CD4-positive, alpha-beta T cell treated with Interleukin-6 at 100 ng/mL for 8 hours (primary cell): ENCODE measurements at places on chromosomes 11 and 22.

DNA sequence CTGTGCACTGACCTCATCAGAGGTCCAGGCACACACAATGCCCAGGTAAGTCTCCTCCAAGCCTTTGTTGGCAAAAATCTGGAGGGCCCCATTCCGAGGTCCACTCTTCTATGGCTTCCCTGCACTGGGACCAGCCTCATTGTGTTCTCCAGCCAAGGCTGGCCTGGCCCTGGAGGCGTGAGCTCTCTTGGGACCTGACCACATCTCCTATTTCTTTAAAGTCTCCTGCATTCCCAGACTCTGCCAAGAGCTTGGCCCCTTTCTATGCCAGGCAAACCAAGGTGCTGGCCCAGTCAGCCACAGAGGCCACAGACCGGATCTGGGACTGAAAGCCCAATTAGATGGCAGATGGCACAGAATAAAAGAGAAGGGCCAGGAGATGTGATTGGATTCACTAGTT is 55.1 kb downstream of the C11orf58 start:
- no peak for DNase-seq

GRCh38 chr11:70697701-70698100 is 299.4 kb downstream of the CTTN start:
- DNase-seq, result no peak

DNA sequence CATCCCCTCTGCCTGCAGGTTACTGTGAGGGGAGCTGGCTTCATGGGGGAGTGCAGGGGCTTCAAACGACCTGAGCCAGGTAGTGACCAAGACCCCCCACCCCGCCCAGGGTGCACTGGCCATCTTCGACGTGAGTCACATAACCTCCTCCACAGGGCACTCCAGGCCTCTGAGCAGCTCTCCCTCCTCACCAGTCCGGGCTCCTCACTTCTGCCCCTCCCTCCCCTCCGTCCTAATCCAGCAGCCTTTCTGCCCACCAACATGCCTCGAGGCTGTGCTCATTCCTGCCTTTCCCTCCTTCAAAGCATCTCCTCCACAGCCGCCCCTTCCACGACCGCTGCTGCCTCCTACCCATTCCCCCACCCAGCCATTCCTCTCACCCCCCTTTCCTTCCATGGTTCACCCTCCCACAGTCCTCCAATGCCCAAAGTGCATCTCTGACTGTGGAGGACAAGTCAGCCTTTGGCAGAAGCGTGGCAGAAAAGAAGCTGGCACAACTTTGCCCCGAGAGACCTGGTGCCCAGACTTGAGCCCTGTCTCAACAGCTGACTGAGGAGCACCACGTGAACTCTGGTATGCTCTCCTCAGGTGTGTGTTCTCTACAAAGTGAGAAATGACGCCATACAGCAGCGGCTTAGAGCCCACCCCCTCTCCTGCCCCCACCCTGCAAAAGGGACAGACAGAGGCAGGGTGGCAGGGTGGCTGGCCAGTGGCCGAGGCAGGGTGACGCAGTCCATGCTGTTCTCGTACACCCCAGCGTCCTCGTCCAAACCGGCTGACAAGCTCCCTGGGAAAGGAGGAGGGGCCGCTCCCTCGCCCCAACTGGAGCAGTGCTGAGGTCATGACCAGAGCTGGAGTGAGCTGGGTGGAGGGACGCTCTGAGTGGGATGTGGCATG is 30.4 kb downstream of the OPCML start:
- DNase-seq, result no peak

- DNase-seq, result no peak
Measured at GRCh38 chr11:119774172-119774763, 45.3 kb upstream of the NECTIN1 start.

GRCh38 chr11:128956401-128957201 is 13.9 kb upstream of the TP53AIP1 start:
- DNase-seq, result peak; percentile 21

GRCh38 chr11:124891373-124891861 is 6.2 kb downstream of the ROBO4 start:
- DNase-seq, result no peak

DNA sequence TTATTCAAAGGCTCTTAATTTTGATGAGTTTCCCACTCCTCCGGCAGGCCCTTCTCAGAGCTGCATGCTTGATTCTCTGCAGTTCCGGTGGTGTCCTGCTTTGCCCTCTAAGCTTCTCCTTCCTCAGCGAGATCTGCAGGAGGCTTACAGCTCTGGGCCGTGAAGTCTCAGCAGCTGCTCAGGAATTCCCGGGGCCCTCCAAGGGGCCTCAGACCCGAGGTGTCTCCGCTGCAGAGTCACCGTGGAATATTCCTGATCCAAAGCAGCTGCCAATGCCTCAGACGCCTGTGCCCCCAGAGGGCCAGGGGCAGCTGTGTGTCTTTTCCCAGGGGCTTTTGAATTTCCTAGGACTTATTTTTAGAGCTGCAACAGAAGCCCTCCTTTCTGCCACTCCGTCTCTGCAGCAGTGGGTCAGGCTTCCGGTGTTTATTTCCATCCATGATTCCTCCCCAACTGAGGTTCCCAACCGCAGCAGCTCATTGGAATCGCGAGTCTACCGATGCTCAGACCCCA is 37.2 kb downstream of the RPS6KA4 start:
- DNase-seq, result no peak

- peak; percentile 44 for DNase-seq
Measured at GRCh38 chr11:128830290-128831173, 36.6 kb downstream of the KCNJ1 start.

DNA sequence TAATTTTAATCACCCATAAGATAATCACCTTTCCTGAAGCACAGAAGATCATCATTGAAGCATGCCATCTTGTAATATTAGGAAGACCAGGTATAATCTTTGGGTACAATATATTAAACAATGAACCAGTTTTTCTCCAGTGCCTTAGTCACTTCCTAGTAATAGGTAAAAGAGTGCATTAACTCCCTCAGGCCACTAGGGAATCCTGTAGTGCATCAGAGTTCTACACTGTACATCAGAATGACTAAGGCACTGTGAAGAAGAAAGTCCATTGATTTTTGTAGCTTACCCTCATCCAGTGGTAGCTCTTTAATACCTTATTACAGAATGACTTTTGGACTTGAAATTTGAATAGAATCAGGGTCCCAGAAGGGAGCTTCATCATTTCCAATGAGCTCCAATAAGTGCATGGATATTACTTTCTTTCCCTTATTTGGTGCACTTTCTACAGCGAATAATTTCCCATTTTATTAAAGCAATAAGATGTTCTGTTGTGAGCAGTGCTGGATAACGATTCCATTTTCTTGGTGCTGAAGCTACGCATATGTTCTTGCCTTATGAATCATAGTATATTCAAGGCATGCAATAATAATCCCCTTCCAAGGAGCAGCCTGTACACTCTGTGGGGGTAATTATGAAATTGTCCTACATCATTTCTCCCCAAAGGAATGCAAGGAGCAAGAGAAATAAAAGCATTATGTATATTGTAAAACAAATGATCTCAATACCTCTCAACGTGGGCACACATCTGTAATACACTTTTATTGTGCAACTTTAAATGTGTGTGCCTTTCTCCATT is 4.7 kb downstream of the C11orf87 start:
- DNase-seq, result no peak

DNA sequence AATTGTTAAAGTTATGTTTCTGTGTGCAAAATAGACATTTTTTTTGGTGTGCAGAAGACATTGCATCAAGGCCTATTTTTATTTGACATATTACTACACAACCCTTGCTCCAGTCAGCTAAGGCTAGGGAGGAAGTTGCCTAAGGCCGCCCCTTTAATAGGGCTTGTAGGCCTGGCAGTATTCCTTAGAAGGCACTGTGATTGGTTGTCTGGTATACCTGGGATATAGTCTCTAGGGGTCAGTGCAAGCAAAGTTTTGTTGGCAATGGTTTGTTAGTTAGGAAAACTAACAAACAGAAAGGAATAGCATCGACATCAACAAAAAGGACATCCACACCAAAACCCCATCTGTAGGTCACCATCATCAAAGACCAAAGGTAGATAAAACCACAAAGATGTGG is 16.9 kb downstream of the CCDC15 start:
- DNase-seq, result no peak

DNA sequence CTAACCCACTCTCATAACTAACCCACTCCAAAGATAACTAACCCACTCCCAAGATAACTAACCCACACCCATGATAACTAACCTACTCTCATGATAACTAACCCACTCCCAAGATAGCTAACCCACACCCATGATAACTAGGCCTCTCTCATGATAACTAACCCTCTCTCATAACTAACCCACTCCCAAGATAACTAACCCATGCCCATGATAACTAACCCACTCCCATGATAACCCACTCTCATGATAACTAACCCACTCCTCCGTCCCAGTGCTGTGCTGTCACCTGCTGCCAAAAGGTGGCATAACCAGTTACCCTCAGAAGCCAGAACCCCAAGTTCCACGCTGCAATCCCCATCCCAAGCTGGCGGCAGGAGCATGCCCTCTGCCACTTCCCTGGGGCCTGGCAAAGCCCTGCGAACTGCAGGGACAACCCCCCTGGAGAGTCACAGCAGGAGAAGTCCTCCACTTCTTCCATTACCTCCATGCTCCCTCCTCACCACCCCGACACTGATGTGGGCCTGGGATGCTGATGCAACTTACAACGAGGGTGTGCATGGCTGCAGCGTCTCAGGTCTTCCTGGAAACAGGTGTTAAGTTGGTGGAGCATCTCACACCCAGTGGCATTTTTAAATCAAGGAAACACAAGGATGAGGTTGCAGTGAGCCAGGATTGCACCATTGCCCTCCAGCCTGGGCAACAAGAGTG is 30.8 kb upstream of the CELSR1 start:
- no peak for DNase-seq

DNA sequence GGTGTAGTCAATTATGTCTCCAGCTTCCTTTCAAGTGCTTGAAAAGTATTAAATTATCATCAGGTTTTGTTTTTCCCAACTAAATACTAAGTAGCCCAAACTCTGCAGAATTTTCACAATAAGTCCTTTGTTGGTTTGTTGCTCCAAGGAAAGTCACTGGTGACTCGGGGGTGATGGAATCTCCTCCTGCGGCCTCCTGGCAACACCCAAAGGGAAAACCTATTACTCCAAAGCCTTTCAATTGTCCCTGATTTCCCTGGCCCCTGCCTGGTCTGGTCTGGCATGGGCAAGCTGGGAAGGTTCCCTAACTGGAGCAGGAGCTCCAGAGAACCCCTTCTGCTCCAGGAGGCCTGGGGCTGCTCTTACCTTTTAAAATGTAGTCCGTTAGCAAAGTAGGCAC is 47.9 kb downstream of the FEZ1 start:
- DNase-seq, result no peak

DNA sequence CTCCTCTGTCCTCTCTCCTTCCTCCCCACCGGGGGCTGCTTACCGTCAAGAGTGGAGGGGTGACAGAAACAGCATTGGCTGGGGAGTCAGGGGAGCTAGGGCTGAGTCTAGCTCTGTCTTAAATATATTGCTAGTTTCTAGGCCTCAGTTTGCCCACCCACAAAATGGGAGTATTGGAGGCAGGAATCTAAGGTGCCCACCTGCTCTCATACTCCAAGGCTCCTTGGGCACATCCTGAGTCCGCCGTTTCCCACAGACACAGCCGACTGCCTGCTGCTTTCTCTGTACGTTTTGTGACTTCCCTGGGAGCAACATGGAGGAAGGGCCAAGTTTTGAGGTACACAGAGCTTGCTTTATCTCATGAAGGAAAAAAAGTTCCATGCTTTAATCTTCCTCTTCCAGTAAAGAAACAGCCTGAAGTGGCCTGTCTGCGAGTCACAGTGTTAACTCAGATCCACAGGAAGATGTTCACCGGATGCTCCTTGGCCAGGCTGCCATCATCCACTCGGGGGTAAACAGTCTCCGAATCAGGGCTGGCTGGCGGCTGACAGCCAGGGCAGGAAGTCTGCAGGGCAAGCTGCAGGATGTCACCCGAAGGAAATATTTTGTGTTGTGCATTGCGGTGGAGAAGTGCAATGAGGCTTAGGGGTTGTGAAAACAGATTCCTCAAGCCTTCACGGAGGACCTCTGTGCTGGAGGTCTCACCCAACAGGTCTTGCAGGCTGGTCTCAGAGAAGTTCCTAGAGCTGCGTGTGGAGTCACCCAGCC is 11.0 kb upstream of the CERK start:
- peak; percentile 84 for DNase-seq

DNA sequence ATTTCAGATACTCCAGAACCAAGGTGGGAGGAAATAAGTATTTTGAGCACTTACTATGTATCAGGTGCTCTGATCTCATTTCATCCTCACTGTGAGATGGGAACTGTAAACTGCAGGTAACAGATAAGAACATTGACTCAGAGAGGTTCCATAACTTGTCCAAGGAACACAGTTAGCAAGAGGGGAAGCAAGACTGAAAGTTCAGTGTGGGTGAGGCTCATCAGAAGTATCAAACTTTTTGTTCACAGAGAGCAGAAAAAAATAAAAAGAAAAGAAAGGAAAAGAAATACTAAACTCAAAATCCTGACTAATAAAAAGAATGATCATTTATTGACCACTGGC is 37.1 kb downstream of the RAB30 start:
- DNase-seq, result no peak

GRCh38 chr11:78227921-78228320 is 39.2 kb downstream of the USP35 start:
- DNase-seq, result no peak

DNA sequence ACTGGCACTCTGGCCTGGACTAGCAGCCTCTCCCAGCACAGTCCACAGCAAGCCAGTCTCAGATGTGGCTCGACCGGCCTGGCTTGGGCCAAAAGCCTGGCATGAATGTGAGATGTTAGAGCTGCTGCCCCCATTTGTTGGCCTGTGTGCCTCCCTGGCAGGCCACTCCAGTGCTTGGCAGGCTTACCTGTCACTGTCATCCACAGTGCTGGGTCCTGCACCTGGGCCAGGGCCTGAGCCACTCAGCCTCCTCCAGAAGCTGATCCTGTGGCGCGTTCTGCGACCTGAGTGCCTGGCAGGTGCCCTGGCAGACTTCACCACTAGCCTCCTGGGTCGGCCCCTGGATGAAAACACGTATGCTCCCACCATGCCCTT is 36.1 kb downstream of the RRP8 start:
- no peak for DNase-seq

GRCh38 chr11:61908730-61909316 is 8.5 kb downstream of the RAB3IL1 start:
- no peak for DNase-seq

- DNase-seq, result no peak
Measured at GRCh38 chr11:60629399-60629798, 70.0 kb upstream of the MS4A8 start.

- DNase-seq, result no peak
Measured at GRCh38 chr11:79264284-79264683, 176.5 kb downstream of the TENM4 start.

- no peak for DNase-seq
Measured at GRCh38 chr22:45997077-45997776, 20.3 kb upstream of the WNT7B start.
